Stimulated activated CD8-positive, alpha-beta memory T cell treated with anti-CD3 and anti-CD28 coated beads, Interleukin-7, amount 100 ng/mL, for 48 hours (primary cell): ENCODE measurements at places on chromosomes 6 and 20.

DNA sequence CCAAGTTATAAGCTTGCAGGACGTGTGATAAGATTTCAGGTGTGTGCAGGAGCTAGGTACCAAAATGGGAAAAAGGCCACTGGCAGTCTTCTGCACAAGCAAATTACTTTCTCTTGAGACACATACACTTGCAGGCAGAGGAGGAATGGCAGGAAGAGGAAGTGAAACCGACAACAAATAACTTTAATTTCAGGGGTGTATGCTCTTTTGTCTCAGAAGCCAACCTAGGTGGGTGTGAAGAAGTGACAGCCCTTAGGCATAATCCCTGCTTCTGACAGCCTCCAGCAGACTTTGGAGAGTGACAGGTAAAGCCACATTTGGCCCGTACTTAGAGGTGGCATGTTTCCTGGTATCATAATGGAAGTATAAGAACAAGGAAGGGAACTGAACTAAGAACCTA is 118.8 kb upstream of the TRAF3IP2 start:
- DNase-seq: no peak

DNA sequence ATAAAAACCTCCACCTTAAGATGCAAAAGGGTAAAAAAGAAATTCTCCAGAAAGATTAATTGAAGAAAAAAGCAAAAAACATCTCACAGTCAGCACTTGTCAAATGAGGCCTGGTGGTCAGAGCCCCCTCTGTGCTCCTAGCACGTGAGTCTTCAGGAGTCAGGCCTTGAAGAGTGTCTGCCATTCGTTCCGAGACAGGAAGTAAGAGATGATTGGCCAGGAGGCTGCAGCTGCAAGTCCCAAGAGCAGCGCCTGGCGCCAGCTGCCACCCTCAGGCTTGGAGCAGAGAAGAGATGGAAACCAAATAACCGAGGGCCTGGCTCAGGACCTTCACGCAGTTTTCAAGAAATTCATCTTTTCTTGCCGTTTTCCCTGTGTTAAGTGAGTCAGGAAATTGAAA is 65.0 kb downstream of the FAM120B start:
- DNase-seq: no peak

- no peak for DNase-seq
Measured at GRCh38 chr20:45792317-45793118, 764 bp downstream of the DNTTIP1 start.

- no peak for DNase-seq
Measured at GRCh38 chr20:56857950-56858349, 228.8 kb downstream of the TFAP2C start.

GRCh38 chr20:58109918-58110635 is 118.4 kb downstream of the ANKRD60 start:
- no peak for DNase-seq

DNA sequence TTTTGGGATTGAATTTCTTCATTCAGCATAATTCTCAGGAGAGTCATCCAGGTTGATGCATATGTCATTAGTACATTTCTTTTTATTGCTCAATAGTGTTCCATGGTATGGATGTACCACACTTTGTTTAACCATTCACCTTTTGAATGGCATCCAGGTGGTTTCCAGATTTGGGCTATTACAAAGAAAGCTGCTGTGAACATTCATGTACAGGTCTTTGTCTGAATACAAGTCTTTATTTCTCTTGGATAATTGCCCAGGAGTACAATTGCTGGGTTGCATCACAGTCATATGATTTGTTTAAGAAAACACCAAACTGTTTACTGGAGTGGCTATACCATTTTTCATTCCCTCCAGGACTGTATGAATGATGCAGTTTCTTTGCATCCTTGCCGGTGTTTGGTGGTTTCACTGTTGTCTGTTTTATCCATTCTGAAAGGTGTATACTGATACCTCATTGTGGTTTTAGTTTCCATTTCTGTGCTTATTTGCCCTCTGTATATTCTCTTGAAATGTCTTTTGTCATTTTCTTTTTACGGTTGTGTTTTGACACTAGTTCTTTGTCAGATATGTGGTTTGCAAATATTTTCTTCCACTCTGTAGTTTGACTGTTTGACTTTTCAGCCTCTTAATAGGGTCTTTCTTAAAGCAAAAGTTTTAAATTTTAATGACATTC is 8.8 kb downstream of the CDKAL1 start:
- no peak for DNase-seq

- DNase-seq: no peak
Measured at GRCh38 chr6:140029551-140029950, 655.1 kb upstream of the CITED2 start.

DNA sequence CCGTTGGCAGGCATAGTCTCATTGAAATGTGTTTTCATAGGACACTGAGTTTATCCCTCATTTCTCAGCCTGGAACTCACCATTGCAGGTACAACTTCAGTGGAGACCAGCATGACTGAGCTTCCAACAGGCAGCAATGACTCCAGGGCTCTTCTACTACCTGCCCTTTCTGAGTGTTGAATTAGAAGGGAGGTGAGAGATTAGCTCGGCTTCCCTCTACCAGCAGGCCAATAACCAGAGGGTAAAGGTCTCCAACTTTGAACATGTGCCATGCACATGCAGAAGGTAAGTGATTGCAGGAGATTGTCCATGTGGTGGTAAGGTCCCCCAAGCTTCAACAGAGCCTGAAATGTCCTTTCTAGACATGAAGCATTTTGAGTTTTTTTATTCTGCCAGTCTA is 233.8 kb upstream of the SUPT3H start:
- DNase-seq: no peak

- no peak for DNase-seq
Measured at GRCh38 chr20:35568645-35569044, 26.8 kb downstream of the ERGIC3 start.

DNA sequence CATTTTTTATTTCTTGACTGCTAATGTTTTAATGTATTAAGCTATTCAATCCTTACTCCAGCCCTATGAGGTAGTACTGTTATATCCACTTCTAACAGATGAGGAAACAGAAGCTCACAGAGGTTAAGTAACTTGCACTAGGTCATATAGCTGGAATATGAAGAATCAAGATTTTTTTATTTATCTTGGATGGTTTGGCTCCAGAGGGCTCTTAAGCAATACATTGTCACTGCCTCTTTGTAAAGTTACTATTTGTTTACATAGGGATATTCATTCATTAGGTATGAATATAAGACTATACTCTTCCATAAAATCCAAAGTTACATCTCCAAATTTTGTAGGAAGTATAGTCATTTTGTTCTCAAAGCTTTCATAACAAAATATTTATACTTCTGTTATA is 113.8 kb downstream of the LAMP5 start:
- DNase-seq: no peak

DNA sequence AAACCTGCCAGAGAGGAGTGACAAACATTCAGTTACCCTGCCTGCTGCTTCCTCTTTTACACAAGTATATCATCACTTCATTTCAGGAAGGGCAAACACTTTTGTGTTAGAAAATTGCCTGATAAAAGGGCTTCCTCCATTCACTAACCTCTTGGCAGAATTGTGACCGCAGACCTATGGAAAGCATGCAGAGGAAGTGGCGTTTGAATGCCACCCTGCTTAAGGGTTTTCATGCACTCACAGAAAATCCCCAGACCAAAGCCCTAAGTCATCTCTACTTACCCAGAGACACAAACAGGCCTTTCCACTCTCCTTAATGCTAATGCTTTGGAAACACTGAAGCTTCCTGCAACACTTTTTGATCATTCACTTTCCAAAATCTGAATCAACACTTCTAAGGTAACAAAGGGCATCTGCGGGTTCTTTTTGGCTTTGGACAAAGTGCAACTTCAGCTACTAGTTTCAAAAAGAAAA is 22.1 kb upstream of the RALGAPA2 start:
- no peak for DNase-seq

GRCh38 chr6:158907931-158908330 is 88.8 kb upstream of the EZR start:
- DNase-seq: no peak

DNA sequence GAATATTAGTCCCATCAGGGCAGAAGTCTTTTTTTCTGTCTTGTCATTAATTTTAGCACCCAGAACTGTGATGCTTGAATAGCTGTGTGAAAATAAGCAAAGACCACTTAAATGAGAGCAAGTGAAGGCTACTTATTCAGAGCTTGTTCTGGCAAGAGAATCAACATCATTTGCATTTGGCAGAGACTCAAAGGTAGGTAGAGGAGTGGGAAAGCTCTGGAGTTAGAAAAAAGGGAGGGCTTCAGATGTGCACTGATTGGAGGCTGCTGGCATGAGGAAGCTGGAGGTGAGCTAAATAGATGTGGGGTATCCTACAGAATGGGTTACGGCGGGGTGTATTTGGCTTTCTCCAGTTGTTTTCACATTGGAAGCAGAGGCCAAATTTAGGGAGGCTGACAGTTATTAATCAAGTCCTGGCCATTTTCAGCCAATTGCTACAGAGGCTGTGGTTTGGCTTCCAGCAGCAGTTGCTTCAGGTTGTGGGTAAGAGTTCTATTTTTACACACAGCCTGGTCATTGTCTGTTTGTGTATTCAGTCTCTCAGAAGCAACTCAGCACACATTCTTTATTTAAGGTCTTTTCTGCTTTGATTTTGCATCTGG is 254.3 kb downstream of the BTBD3 start:
- no peak for DNase-seq

- no peak for DNase-seq
Measured at GRCh38 chr6:169722362-169723199, 1.7 kb downstream of the PHF10 start.

DNA sequence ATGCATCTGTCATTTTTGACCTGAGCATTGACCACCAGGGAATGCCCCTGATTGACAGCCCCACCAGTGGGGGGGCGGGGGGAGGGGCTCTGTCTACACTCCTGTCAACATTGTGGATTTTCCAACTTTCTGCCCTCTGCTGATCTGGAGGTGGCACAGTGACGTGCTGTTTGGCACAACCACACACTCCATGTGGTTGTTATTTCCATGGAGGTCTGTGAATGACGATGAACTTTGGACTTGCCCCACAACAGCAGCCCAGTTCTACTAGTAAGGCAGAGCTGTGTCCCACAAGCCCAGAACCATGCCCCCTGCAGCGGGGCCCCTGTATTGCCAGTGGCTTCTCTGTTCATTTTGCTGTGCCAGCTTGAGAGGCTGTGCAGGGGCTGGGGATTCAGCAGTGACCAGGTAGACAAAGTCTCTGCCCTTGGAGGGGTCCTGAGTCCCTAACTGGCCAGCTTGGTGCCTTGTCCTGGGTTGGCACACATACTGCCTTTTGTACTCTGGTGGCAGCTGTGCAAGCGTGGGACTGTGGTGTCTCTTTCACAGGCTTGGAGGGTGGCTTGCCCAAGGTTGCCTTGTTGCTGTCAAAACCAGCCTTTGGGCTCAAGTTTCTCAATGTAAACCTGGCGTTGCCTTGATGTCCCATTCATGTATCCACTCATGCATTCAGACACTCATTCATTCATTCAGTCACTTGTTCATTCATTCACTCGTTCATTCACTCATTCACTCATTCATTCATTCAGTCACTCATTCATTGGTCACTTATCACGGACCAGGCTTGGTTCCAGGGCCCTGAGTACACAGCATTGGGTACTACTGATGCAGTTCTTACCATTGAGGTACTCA is 108.5 kb downstream of the SYCP2 start:
- no peak for DNase-seq

- DNase-seq: peak; percentile 34
Measured at GRCh38 chr6:27582928-27583725, 110.2 kb upstream of the ZNF184 start.

DNA sequence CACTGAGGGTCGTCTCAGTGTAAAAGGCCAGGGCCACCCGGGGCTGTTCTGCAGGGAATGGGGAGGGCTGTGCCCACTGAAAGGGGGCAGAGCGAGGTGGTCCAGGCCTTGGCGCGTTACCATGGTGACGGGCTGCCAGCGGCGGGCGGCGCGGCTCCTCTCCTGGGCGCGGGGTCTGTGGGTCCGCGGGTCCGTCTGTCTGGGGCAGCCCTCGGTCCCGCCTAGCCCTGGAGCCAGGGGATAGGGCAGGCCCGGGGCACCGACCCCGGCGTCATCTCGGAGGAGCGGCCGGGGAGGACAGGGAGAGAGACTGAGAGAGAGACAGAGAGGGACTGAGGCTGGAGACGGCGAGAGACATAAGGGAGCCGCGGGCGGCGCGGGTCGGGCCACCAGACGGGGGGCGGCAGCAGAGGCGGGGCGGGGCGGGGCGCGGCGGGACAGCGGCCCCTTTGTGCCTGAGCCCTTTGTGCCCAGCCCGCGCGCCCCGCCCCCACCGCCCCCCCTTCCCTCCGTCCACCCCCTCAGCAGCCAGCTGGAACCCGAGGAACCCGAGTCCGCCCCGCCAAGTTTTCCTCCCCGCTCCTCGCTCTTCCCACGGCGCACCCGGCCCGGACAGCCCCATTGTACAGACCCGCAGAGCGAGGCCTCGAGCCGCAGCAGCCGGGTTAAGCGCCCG is at the start of gene KIAA1755:
Gene KIAA1755, minus strand, starts transcription at position 358 of the 676 bp plus-strand sequence. Its CDS starts 235 bp downstream, at position 123.
- no peak for DNase-seq

- no peak for DNase-seq
Measured at GRCh38 chr20:11544029-11544678, 373.5 kb upstream of the BTBD3 start.

- DNase-seq: no peak
Measured at GRCh38 chr6:147046141-147046877, 157.9 kb upstream of the STXBP5 start.

GRCh38 chr6:138787138-138787537 is 8.7 kb upstream of the ECT2L start:
- DNase-seq: no peak

GRCh38 chr6:135209803-135210202 is 28.7 kb downstream of the MYB start:
- DNase-seq: no peak

DNA sequence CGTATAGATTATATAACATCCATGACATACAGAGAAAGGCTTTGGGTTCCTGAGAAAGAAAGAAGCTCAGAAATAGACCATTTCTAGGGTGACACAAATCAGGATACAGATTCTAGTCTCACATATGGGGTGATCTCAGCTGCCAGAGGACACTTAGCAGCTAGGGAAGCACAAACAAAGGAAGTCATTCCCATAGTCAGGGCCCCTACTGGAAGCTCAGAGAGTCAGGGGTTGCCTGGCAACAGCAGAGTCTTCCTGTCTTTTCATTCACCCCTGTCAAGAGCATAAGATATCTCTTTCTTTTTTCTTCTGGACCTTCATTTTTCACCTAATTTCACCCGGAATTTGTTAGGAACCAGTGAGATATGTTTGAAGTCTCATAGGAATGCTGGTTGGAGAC is 81.9 kb upstream of the IYD start:
- DNase-seq: no peak

GRCh38 chr6:167106406-167106805 is 16.5 kb upstream of the CCR6 start:
- no peak for DNase-seq

- peak; percentile 31 for DNase-seq
Measured at GRCh38 chr6:166275714-166276166, 32.5 kb downstream of the PRR18 start.

DNA sequence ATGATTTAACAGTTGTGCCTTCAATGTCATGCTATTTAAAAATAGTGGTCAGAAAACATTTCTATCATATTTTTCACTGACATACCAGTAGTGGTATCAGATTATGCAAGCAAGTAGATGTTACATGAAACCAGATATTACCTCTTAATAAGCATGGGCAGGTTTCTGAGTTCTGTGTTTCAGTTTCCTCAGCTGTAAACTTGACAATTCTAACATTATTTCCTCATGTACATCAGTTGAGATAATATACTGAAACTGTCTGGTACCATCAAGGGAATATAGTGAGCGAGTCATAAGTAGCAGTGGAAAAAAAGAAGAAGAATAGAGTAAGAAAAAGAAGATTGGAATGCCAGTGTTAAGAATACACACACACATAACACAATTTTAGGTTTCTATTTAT is 477.9 kb upstream of the MANEA start:
- DNase-seq: no peak
